Naive thymus-derived CD8-positive, alpha-beta T cell (primary cell): ENCODE measurements at places on chromosomes 3 and 15.

DNA sequence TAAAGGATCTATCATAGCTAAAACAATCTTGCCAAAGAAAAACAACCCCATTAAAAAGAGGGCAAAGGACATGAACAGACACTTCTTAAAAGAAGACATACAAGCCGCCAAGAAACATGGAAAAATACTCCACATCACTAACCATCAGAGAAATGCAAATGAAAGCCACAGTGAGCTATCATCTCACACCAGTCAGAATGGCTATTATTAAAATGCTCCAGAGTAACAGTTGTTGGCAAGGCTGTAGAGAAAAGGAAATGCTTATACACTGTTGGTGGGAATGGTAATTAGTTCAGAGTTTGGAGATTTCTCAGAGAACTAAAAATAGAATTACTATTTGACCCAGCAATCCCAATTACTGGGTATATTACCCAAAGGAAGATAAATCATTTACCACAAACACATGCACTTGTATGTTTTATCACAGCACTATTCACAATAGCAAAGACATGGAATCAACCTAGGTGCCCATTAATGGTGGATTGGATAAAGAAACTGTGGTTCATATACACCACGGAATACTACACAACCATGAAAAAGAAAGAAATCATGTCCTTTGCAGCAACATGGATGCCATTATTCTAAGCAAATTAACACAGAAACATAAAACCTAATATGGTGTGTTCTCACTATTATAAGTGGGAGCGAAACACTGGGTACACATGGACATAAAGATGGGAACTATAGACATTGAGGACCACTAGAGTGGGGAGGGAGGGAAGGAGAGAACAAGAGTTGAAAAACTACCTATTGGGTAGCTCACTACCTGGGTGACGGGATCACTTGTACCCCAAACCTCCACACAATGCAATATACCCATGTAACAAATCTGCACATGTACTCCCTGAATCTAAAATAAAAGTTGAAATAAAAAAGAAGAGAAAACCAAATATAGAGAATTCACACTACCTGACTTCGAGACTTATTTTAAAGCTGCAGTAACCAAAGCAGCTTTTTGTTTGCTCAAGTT is 32.6 kb downstream of the ITGA11 start:
- no peaks in the 10 kb centered on the region for H3K36me3 ChIP-seq
- no peak overlapping the region for H3K4me3 ChIP-seq
- no peak for DNase-seq
- H3K27me3 ChIP-seq: peaks cover 5% of the 10 kb centered on the region
- no peak overlapping the region for H3K27ac ChIP-seq

DNA sequence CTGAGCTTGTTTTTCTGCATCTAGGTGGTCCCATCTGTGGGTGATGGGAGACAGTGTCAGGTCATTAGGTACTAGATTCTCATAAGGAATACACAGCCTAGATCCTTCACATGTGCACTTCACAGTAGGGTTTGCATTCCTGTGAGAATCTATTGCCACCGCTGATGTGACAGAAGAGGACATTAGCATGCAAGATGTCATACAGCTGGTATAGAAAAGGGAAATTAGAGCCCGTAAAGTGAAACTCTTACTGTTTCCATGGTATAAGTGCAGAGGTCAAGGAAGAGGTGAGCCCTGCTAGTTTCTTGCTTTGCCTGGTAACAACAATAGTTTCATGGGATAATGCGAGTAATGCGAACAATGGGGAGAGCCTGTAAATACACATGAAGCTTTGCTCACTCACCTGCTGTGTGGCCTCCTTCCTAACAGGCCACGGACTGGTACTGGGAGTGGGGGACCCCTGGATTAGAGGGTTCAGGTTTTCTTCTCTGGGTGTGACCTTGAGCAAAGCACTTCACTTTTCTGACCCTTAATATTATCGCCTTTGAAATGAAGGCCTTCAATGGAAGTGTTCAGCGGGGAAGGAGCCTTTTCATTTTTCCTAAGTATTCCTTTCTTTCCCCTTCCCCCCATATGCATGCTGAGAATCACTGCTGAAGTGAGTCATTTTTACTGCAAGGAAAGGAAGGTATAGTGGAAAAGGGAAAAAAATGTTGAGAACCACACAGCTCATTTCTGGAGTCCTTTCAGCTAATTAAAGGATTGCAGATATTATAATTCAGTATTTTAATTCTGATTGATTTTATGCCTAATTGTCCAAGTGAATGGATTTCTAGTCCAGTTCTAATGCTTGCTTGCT is 286.4 kb downstream of the UBE2E2 start:
- H3K27me3 ChIP-seq: no peaks in the 10 kb centered on the region
- DNase-seq: no peak

- DNase-seq: no peak
- peaks cover 10% of the 10 kb centered on the region for H3K27me3 ChIP-seq
- no peak overlapping the region for H3K27ac ChIP-seq
- H3K4me3 ChIP-seq: no peak overlapping the region
- H3K4me1 ChIP-seq: peaks cover 6% of the 10 kb centered on the region
Measured at GRCh38 chr3:10365791-10366190, 44.9 kb upstream of the SEC13 start.

- no peaks in the 10 kb centered on the region for H3K27me3 ChIP-seq
- no peak overlapping the region for H3K4me3 ChIP-seq
- DNase-seq: no peak
- no peak overlapping the region for H3K27ac ChIP-seq
Measured at GRCh38 chr15:32664796-32665195, 23.3 kb downstream of the SCG5 start.

DNA sequence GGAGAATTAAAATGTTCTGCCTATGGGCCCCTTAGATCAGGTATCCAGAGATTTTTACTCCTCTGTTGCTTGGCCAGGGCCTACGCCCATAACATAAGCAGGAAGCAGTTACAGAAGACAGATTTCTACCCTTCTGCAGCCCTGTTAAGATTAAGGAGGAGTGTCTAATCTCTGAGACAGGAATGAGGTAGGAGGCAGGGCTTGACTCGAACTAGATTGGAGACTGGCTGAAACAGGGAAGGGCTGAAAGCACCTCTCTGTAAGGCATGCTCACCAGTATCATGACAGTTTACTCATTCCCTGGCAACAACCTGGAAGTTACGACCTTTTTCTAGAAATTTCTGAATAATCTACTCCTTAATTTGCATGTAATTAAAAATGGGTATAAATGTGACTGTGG is 16.7 kb downstream of the PLA2G4D start:
- H3K4me3 ChIP-seq: no peak overlapping the region
- no peaks in the 10 kb centered on the region for H3K4me1 ChIP-seq
- H3K27me3 ChIP-seq: peaks cover 2% of the 10 kb centered on the region
- H3K27ac ChIP-seq: no peak overlapping the region

DNA sequence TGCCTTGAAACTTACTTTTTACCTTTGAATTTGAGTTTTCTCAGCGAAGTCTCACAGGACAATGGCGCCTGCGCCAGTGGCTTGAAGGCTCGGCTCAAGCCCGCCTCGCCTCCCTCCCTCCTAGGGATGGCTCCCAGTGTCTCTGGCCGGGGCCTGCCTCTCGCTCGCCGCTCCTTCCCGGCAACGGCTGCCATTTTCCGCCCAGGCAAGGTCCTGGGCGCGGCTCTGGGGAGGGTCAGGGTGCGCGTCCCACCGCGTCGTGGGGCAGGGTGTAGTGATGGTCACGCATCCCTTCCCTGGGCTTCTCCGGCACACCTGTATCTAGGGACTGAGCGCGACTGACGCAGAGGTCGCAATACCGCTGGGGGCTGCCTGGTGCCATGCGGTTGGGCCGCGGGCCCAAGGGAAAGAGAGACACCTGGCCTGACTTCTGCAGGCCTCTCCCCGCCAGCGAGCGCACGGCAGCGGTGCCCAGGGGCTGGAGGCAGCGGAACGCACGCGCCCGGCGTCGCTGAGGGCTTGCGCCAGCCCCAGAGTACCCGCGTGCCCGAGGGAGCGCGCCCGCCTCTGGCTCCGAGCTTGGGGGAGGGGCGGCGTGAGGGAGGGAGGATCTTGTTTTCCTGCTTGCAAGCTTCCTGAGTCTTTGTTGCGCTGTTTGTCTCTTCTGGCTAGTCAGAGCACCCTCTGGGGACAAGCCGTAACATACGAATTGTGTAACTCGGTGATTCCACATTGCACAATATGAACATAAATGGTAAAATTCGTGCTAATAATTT is 20.7 kb upstream of the FEM1B start:
- H3K4me3 ChIP-seq: peak overlapping the region; percentile 79
- DNase-seq: peak; percentile 33
- H3K4me1 ChIP-seq: peaks cover 4% of the 10 kb centered on the region
- no peaks in the 10 kb centered on the region for H3K36me3 ChIP-seq

DNA sequence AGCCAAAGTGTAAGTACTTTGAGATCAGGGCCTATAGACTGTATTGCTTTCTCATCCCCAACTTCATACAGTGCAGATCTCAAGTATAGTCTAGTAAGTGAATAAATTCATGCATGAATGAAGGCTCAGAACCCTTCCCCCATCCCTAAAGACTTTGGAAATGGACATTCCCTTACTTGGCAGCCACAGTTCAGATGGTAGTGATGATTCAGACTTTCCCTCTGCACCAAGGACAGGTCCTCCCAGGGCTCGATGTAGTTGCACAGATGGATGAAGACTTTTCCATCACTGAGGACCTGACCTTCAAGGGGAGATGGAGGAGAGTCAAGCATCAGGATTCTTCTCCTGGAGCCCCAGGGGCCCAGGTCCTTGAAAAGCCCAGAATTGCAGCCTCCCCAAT is 4.6 kb downstream of the TIMP4 start:
- H3K4me3 ChIP-seq: no peak overlapping the region
- no peak overlapping the region for H3K27ac ChIP-seq
- H3K27me3 ChIP-seq: peaks cover 14% of the 10 kb centered on the region
- no peaks in the 10 kb centered on the region for H3K36me3 ChIP-seq
- DNase-seq: no peak
- H3K4me1 ChIP-seq: peaks cover 3% of the 10 kb centered on the region

- H3K4me1 ChIP-seq: peaks cover 59% of the 10 kb centered on the region
- H3K27ac ChIP-seq: peak overlapping the region; percentile 80
- peak overlapping the region; percentile 67 for H3K4me3 ChIP-seq
- no peaks in the 10 kb centered on the region for H3K27me3 ChIP-seq
- no peaks in the 10 kb centered on the region for H3K36me3 ChIP-seq
- DNase-seq: peak; percentile 74
Measured at GRCh38 chr3:48507256-48508061, 3.5 kb upstream of the SHISA5 start.

DNA sequence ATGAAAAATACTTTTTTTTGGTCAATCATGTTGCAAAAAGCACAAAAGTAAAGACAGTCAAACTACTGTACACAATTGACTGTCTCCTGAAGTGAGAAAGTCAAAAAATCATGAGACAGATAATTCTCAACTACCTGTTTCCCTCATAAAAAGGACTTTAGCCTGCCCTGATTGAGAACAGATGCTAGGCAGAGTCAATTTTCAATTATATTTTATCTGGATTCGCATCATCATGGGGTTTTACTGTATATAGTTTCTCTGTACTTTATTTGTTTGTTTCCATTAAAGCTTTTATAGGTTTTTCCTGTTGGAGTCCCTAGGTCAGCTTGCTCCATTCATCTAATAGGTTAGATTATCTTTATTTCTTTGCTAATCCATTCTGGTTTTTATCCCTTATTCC is 53.8 kb downstream of the ECT2 start:
- no peak for DNase-seq
- no peaks in the 10 kb centered on the region for H3K36me3 ChIP-seq
- H3K27me3 ChIP-seq: no peaks in the 10 kb centered on the region

DNA sequence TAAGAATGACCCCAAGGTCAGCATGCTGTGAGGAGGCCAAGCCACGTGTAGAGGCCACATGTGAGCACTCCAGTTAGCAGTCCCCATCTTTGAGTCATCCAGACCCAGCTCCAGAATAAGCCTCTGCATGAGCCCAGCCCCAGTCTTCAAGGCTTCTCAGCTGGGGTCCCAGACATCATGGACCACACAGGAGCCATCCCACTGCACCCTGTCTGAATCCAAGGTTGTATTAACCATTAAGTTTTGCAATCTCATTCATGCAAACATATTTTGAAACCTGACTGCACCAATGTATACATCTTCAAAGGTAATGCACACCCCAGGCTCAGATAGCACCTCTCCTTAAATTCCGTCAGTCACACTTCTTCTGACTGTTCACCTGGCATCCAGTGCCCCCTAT is 249.1 kb upstream of the CHRNA7 start:
- H3K4me3 ChIP-seq: no peak overlapping the region
- H3K36me3 ChIP-seq: no peaks in the 10 kb centered on the region
- DNase-seq: no peak
- H3K27ac ChIP-seq: no peak overlapping the region
- no peaks in the 10 kb centered on the region for H3K4me1 ChIP-seq

DNA sequence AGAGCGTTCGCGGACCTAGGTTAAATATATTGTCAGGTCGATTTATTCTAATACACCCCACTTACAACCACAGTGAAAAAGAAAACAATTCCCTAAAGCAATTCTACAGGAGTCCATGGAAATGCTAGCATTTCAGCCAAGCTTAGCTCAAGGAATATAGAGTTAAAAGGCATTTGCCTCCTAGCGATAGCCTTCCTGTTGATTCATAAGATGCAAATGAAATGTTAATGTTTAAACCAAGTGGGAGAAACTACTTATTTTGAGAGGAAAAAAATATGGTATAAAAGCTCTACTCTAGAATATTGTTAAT is 1.7 kb upstream of the ALCAM start:
- peaks cover 13% of the 10 kb centered on the region for H3K27me3 ChIP-seq
- H3K36me3 ChIP-seq: no peaks in the 10 kb centered on the region
- peaks cover 38% of the 10 kb centered on the region for H3K4me1 ChIP-seq
- H3K27ac ChIP-seq: no peak overlapping the region
- DNase-seq: no peak
